Esophagus squamous epithelium (tissue), 5 donors: ENCODE measurements at places on chromosomes 2 and 18.

DNA sequence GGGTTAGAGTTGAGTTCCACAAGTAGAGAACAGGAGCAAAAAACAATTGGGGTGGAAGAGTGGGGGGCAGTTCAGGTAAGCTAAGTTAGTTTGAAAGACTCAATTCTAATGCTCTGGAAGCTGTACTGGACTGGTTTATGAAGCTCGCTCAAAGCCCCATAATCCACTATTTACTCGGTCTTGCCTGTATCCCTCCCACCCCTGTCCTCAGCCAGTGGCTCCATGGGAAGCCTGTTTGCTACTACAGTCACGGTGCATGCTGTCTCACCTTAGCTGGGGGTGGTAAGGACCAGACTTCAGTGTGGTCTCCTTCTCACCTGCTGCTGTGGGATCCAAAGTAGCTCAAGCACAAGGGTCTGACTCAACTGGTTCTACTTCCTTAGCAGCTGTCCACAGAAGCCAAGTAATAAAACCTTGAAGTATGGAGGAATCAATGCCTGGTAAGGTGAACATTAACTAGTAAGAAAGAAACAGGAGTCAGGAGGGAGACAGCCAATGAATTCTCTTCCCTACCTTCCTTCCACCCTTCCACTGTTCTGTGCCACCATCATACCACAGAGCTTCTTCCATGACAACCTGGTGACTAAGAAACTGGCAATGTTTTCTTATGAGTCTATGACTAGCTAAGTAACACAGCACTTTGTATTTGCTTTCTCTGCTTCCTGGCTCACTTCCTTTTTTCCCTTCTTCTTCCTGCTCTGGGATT lies 230.8 kb downstream of the SRBD1 start:
- no peak for DNase-seq

- no peak for DNase-seq
Measured at GRCh38 chr2:127649100-127649611, 3.2 kb downstream of the GPR17 start.

DNA sequence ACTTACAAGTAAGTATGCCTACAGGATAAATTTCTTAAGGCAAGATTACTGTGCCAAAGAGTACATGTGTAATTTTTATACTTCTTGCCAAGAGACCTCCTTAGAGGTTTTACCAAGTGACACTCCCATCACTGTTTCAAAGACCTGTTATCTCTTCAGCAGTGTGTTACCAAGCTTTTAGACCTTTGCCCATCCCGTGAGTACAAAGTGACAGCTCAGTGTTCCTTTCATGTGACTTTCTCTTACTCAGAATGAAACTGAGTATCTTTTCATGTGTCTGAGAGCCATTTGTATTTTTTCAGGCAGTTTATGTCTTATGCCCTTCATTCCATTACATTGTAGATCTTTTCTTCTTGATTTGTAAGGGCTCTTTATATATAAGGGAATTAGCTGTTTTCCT lies 287.5 kb upstream of the SALL3 start:
- DNase-seq: no peak

GRCh38 chr18:64720781-64721464 lies 572.0 kb upstream of the LINC00305 start:
- DNase-seq: no peak

DNA sequence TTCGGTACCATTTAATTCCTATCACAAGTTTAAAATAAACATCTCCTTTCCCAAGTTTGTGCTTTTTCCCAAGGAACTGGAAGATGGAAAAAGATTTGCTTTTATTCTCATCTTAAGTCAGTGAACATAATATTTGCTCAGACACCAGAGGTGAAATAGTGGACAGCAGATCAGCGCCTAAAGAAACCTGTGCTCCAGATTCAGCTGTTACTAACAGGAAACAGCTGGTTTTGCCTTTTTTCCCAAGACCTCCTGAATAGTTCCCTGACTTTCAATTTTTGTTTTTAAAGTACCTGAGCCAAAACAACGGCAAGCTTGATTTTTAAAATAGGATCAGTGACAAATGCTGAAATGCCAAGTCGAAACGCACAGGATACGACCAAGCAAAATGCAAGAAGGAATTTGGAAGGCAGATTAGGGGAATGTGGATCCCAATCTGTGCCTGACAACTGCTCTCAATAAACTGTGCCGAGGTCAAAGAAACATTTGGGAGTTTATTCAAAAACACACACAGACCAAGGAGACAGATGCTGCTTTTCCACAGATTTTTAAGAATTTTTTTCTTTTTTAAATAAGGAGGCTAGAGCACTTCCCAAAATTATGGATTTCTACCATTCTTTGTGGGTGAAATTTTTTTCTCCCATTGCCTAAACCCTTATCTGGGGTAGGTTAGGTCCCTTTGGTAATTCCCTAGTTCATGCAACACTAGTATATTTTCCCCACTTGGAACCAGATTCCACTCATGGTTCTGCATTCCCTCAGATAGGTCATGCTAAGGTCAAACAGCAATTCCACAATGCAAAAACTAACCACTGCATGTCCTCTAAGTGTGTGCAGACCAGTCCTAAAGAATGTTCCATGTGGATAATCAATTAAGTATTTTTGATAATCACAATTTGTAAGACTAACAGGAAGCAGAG lies 121.5 kb upstream of the PDE1A start:
- no peak for DNase-seq

GRCh38 chr2:164913640-164914350 lies 41.5 kb downstream of the SLC38A11 start:
- no peak for DNase-seq

- no peak for DNase-seq
Measured at GRCh38 chr2:117755768-117756167, 58.7 kb upstream of the DDX18 start.

DNA sequence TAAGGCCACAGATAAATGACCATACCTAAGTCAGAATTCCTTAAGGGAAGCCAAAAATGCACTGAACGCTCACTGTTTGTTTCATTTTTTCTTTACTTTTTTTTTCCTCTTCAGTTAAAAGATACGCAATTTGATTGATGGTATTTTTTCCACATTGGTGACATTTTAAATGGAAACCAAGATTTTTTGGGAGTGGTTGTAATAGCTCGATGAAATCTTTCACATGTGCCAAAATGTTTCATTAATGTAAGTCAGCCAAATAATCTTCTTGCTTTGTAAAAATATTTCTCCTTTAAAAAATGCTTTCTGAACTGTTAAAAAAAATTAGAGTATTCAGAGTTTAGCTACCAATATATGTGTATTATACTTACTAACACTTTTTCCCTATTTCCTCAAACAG lies 339.8 kb downstream of the ZEB2 start:
- no peak for DNase-seq
